GM19239 (cell line): ENCODE measurements at places on chromosomes 7 and 10.

- no peak for DNase-seq
These were observed 256.4 kb downstream of the ABCA13 start for GRCh38 chr7:48427671-48428070.

DNA sequence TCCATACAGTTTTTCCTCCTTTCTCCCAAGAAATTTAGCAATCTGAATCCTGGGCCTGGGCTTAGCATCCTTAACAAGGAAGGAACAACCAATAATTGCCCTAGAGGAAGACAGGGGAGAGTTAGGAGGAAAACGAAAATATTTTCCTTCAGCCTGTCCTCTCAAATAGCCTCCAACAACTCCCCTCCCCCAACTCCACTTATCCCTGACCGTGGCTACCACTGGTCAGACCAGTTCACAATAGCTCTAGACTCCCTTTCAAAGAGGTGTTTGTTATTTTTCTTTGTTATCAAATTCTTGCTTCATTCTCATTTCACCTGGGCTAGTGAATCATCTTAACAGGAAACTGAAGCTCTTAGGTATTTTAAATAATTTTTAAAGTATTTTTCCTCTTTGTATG, 114.1 kb downstream of the CPED1 start:
- DNase-seq, result no peak

DNA sequence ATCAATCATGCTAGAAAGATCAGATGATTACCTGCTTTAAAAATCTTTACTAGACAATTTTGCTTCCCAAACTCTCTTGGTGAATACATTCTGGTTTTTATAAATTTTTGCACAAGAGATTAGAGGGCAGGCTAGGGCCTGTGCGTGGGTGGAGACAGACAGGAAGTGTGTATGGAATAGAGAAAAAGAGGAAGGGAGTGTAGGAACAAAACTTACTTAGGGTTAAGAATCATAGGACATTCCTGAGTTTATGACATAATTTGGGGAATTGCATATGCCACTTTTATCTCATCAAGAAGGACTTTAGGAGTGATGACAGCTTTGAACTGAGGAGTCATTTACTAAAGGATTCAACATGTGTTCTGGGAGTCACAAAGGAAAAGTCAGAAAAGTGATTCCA, 31.3 kb downstream of the LAMB1 start:
- DNase-seq, result no peak

GRCh38 chr10:51651063-51651462, 48.3 kb downstream of the CSTF2T start:
- DNase-seq, result no peak

DNA sequence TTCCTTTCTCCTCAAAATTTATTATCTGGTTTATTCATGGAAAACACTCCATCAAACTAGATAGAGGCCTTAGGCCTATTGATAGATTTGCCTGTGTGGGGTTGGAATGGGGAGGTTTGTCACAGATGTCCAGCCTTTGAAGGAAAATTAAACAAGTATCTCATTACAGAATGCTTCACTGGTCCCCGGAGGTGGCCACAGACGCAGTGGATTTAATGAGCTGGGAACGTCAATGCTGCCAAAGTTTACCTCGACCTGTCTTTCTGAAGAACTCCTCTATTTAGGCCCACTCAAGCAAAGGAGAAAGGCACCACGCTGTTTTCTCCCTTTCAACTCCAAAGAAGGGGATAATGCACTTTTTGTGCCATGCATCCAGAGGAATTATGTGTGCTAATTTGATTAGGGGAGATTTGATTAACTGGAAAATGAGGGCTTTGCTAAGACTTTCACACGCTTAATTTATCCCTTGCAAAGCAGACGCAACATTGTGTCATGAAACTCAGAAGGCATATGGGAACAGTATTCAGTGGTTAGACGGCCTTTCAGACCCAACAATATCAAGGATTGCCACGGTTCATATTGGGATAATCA, 558.8 kb upstream of the GALNT17 start:
- DNase-seq, result no peak

- DNase-seq, result no peak
These were observed 11.3 kb downstream of the GNAI1 start for GRCh38 chr7:80145780-80146422.

DNA sequence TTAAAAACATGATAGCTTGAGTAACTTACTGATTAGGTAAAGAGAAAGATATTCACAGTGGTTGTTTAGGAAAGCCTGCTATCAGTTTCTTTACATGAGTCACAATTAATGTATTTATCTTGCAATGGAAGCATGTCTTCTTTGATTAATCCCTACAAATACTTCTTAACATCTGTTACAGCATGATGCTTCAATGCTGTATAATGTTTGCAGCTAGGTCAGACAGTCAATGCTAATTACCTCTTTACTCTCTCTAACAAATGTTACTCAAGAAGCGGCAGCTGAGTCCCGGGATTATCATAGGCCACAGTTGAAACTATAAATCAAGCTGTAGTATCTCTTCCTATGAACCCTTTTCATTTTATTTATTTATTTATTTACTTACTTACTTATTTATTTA, 33.2 kb downstream of the ACBD5 start:
- no peak for DNase-seq

- DNase-seq, result no peak
These were observed 261.5 kb upstream of the SORCS1 start for GRCh38 chr10:107425931-107426553.

- DNase-seq, result no peak
These were observed 132.7 kb downstream of the KCND2 start for GRCh38 chr7:120405652-120406051.

- no peak for DNase-seq
These were observed 706.7 kb upstream of the PHF14 start for GRCh38 chr7:10266976-10267375.

GRCh38 chr10:57973451-57973850, 294.2 kb downstream of the IPMK start:
- DNase-seq, result no peak

- DNase-seq, result no peak
These were observed 3.9 kb upstream of the NRF1 start for GRCh38 chr7:129607471-129608120.

DNA sequence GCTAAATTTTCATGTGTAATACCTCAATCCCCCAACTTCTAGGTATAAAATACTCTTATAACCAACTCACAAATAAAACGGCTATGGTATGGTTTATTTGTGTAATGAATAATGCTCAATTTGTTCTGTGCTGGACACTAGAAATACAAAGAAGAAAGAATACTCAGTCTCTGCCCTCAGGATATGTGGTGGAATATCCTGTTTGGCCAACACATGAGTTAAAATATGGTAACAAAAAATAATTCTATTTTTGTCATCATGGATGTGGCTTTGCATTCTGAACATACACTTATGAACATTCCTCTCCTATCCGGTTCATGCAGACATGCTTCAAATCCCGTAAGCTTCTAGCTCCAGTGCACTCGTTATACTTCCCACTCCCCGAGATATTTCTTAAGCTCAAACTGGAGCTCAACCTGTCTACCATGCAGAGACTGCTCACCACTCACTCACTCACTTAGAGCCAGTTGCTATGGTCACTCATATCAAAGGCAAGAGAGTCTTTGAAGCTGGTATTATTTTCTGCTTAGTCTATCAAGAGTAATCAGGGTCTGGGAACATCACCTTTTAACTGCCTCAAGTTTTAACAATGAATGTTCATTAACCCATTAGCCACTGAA, 53.8 kb upstream of the SLC16A12 start:
- DNase-seq, result no peak

GRCh38 chr10:70917226-70917625, 28.9 kb upstream of the PCBD1 start:
- no peak for DNase-seq

DNA sequence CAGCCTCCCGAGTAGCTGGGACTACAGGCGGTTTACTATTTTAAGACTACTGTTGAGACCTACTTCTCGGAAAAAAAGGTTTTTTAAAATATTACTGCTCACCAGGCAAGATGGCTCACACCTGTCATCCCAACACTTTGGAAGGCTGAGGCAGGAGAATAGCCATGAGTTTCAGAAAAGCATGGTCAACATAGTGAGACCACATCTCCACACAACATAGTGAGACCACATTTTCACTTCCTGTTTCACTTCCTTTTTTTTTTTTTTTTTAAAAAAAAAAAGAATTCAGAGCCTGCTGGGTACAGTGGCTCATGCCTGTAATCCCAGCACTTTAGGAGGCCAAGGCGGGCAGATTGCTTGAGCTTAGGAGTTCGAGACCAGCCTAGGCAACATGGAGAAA, 46.5 kb downstream of the SVOPL start:
- no peak for DNase-seq

DNA sequence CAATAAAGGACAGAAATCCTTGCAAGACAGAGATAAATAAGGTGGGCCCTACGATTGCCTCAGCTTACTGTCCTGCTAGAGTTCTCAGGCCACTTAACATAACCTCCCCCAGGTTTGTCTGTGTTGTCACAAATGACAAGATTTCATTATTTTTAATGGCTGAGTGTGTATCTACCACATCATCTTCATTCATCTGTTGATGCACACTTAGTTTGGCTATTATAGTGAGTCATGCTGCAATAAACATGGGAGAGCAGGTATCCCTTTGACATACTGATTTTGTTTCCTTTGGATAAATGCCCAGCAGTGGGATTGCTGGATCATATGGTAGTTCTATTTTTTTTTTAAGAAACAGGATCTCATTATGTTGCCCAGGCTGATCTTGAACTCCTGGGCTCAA, 60.6 kb downstream of the PRTFDC1 start:
- no peak for DNase-seq

DNA sequence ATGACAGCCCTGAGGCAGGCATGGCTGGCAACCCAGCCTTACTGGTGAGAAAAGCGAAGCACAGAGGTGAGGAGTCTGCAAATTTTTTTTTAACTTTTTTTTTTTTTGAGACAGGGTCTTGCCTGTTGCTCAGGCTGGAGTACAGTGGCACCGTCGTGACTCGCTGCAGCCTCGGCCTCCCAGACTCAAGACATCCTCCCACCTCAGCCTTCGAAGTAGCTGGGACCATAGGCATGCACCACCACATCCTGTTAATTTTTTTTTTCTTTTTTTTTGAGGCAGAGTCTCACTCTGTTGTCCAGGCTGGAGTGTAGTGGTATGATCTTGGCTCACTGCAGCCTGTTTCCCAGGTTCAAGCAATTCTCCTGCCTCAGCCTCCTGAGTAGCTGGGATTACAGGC, 35.1 kb upstream of the DLG5 start:
- DNase-seq, result no peak
